ENCODE measurements at places on chromosomes 2 and 18.

DNA sequence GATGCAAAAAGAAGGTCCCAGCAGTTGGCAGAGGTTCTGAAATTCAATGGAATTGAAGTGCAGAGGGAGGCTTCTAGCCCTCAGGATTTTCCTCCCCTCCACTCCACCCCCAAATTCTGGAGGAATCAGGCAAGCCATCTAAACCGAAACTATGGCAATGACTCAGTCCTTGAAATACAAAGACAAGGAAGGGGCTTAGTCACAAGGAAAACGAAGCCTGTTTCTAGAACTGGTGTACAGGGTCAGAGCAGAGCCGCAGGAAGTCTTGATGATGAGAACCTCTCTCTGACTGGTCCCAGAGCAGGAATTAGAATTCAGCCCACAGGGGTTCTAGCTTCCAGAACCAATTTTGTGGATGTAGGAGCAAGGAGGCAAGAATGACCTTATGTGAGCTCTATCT is 111.7 kb upstream of the SCN1A start:
- peak; percentile 69 for DNase-seq

DNA sequence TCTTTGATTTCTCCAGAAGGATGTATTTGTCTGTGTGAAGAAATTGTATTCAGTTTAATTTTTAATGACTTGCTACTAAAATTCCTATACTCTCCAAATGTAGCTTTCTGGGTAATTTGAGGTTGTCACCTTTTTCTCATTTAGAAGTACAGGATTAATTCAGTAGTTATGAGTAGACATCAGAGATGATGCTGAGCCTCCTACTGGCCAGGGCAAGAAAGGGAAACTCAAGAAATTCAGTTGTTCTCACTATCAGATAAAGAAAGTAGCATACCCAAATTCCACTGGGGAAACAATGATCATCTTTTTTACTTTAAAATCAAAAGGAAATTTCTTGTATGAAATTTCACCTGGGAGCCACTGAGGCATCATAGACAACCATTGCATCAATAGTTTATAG is 199.4 kb downstream of the SATB2 start:
- no peak for DNase-seq

DNA sequence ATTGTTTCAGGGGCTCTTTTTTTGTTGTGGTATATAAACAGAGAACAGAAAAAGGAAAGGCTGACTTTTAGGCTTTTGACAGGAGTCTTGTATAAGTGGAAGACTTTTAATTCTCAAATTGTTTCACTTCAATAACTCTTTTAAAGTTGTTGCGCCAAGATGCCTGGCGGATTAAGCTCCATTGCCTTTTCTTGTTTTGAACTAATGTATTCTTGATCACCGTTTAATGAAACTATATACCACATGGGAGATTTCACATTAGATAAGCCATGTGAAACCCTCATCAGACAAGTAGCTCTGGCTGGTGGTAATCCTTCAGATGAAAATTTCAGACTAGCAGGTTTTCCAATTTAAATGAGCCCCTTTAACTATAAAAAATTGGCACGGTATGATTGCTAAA is 257.4 kb downstream of the CCDC178 start:
- DNase-seq, result no peak

DNA sequence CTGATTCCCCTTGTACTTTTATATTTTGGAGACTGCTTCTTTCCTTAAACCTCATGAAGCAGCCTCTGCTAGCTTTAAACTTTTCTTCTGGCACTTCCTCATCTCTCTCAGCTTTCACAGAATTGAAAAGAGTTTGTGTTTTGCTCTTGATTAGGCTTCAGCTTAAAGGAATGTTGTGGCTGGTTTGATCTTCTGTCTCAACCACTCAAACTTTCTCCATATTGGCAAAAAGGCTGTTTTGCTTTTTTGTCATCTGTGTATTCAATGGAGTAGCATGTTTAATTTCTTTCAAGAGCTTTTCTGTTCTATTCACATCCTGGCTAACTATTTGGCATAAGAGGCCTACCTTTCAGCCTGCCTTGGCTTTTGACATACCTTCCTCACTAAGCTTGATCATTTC is 36.3 kb upstream of the MSTN start:
- no peak for DNase-seq

DNA sequence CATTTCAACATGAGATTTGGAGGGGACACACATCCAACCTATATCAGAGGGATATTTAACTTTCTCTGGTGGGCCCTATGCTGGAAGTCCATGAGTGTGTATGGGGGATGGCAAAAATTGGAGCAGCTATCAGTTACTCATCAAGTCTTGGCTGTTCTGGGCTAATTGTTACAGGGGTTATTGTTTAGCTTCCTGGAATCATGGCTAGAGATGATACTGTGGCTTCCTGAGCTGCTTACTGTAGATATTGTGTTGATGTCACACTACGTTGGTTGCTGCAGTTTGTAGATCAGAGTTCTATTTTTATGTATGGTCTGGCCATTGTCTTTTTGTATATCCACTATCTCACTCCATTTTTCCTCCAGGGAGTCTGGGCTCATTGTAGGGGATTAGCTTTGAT is 20.9 kb upstream of the IL1R2 start:
- DNase-seq, result no peak

DNA sequence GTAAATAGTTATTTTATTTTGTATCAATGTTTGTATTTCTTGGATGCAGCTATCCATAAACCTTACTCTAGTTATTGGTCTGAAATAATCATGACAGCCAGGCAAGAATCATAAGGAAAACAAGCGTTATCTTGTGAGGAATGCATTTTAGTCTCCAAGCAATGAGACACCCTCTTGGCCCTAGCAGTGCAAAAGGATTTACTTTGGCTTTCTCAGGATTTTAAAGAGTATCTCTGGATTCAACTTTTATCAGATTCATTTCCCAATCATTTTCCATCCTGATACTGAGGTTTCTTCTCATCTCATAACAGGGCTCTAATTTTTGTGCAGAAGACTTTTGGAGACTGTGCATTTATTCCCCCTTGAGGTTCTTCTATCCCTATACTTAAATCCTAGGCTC is 480.8 kb downstream of the TMX3 start:
- DNase-seq, result no peak

DNA sequence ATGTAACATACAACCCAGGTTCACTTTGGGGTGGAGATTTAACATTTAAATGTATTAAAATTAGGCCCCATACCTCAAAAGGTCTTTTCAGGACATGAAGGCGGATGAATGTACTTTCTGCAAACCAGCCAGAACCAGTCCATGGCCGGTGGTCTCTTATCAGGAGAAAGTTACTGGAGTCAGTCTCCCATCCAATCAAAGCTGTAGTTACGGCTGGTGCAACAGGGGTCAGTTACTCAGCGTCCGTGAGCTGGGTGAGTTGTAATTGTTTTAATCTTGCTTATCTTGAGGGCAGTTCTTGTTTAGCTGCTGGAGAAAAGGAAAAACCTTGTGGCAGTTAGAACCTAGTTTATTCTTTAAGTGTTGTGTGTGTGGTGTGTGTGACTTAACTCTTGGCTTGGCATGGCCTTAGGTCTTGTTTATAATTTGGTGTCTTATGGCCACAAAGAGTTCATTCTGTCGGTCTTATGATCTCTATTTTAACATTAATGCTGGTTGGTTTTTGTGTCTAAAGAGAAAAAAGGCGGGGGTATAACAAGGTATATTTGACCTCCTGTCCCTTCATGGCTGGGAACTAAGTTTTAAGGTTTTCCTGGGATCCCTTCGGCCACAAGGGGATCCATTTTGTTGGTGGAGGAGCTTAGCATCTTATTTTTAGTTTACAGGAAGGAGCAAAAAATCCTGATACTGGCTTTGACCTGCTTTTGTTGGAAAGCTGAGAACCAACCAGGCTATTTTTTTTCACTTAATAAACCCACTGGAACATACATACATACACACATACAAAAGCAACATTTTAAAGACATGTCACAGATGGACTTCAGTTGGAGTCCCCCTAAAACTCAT is 143.5 kb upstream of the NCK2 start:
- no peak for DNase-seq

DNA sequence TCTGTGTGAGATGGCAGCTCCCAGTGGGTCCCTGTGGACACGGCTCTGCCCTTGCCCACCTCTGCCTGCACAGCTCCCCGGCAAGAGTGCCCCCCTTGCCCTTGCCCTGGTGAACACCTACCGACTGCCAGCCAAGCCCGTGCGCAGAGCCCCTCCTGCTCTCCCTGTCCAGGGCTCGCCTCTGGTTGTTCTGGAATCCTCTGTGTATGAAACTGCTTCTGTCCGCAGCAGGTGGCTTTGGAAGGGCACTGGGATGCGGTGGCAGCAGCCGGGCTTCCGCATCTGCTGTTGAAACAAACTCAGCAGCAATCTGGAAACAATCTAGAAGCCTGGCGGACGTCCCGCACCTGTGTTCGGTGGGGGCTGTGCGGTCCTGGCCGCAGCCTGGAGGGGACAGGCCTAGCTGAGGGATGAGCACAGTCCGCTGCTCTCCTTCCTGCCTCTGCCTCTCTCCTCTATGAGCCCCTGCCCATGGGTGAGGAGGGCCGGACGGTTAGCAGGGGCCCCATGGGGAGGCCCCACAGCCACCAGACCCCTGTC is 34.0 kb upstream of the KLF11 start:
- no peak for DNase-seq

DNA sequence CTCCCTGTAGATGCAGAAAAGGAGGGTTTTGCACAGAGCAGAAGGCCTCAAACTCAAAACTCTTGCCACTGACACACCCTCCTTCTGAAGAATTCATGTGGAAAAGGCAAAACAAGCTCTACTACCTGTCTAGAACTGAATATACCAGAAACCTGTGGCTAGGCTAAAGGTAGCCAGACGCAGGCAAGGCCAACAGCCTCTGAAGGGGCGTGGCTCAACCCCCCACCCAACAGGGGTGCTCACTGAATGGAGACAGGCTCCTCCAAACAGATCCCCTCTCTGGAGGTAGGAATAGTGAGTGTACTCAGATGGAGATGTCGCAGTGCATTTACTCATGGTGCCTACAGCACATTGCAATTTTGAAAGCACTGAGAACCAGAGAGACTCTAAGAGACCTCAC is 3.0 kb upstream of the STK17B start:
- DNase-seq, result no peak

DNA sequence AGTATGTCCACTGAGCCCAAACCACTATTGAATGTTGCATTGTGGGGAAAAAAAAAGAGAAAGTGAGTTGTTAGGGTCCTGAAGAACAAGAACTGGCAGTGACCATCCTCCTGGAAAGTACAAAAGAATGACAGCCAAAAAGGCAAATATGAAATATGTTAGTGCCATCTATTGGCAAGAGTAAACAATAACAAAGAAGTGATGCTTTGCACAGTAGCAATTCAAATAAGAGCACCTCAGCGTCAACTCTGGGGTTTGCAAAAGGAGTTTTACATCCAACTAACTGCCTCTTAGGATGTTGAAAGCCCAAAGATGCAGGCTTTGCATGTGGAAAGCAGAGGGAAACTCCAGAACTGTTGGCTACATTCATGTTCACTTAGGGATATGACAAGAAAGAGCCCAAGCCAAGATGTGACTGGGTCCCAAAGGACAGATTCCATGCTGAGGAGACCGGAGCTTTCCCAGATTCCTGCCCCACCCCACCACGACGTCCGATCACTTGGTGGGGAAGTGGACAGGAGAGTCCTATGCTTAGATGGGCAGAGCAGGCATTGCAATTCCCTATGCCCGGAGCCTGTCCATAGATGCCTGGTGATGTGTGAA is 15.6 kb downstream of the TRABD2A start:
- peak; percentile 59 for DNase-seq

DNA sequence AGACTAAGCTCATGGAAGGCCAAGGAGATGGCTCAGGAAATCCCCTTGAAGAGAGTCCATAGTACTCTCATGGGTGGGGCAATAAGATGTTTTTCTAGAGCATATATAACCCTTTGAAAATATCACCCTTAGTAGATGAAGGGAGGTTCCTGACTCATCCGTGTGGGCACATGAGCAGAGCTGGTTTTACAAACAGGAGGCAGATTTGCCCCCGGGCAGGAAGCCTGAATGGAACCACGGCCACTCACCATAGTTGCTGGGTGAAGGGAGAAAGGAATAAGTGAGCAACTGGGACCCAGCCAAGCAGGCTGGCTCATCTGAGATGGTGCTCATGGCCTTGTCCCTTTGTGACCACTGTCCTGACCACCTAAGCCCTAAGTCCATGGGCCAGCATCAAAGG is 29.0 kb upstream of the MAPRE3 start:
- DNase-seq, result no peak

DNA sequence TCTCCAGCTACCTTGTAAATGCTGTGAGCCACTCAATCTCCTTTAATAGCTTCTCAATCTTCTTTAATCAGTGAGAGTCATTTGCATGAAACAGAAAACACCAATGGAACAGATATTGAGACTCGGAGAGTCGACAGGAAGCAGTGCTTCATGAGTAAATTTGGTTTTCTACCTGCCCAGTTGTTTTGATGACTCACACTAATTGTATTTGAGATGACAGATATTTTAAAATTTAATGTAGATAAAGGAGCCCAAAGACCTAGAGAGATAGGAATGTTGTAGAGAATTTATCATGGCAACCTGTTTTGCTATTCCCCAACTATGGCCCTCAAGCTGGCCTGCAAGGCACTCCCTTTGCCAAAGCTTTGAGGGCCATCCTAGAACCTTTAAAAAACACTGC is 119.1 kb downstream of the CDC42EP3 start:
- no peak for DNase-seq

DNA sequence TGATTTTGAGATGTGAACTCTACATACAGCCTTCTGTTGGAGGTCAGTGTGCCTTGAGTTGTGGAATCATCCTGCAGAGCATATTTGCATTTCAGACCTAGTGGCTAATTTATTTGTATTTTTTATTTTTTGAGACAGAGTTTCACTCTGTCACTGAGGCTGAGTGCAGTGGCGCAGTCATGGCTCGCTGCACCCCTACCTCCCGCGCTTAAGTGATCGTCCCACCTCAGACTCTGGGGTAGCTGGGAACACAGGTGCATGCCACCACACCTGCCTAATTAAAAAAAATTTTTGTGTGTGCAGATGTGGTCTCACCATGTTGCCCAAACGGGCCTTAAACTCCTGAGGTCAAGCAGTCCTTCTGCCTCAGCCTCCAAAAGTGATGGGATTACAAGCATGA is 104.4 kb downstream of the ASXL3 start:
- no peak for DNase-seq

GRCh38 chr2:175048275-175048674 is 43.1 kb upstream of the CHN1 start:
- DNase-seq, result no peak

DNA sequence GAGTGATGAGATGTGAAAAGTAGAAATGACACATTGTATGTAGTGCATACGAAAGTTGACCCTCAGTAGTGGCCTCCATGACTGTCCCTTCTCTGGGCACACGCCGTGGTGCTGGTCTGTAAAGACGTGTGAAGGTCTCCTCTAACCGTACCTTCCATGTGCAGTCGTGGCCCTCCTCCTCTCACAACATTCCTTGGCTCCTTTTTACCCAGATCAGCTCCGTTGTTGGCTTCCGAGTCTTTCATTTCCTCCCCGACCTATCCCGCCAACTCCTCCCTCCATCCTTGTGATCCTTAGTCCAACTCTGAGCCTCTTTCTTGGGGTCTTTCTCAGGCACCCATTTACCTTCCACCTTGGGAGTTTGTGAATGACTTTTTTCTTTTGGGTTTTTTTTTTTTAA is 160.4 kb upstream of the BCL2L11 start:
- DNase-seq, result no peak

GRCh38 chr2:180124273-180125139 is 117.4 kb upstream of the CWC22 start:
- DNase-seq, result peak; percentile 57

- DNase-seq, result no peak
Measured at GRCh38 chr18:47978603-47979002, 48.1 kb upstream of the SMAD2 start.

GRCh38 chr2:11365096-11365879 is 20.9 kb upstream of the ROCK2 start:
- DNase-seq, result no peak

GRCh38 chr2:226408141-226408540 is 391.5 kb downstream of the IRS1 start:
- no peak for DNase-seq
